ENCODE measurements at places on chromosomes 4 and X. TPM values are rescaled to one million over a fixed set of nuclear protein-coding genes. Genes with fewer than 3 reads are reported as not detected.

Gene PPEF2
- not detected for total RNA-seq

Gene CSN1S1
- not detected for total RNA-seq

Gene ZNF674
- 5.5 TPM for total RNA-seq

Gene ODAPH
- not detected for total RNA-seq

Gene KLKB1
- total RNA-seq: not detected

Gene C1QTNF7
- total RNA-seq: not detected

Gene PPP3CA
- total RNA-seq: 83.9 TPM

Gene SGMS2
- total RNA-seq: 91.5 TPM

Gene SSX3
- not detected for total RNA-seq

Gene RRH
- total RNA-seq: not detected

Gene BGN
- 71.8 TPM for total RNA-seq

Gene SLC6A8
- total RNA-seq: 12.4 TPM

Gene DMP1
- total RNA-seq: not detected

Gene MAGEA10
- not detected for total RNA-seq

Gene AMELX
- total RNA-seq: not detected

Gene LARP1B
- 23.6 TPM for total RNA-seq

Gene ADH7
- total RNA-seq: not detected

Gene S100G
- total RNA-seq: not detected

Gene ERAS
- total RNA-seq: not detected

Gene XAGE1B
- total RNA-seq: not detected

Gene NFKB1
- 37.2 TPM for total RNA-seq

Gene GPRASP3
- total RNA-seq: 3.9 TPM

Gene FRMD7
- total RNA-seq: not detected

Gene RAB9A
- total RNA-seq: 13.4 TPM

Gene FAM9C
- not detected for total RNA-seq

Gene XAGE3
- total RNA-seq: not detected

Gene HSFX4
- not detected for total RNA-seq

Gene BMX
- 119 TPM for total RNA-seq

Gene CHIC1
- total RNA-seq: 11.8 TPM

Gene FUNDC1
- total RNA-seq: 10.8 TPM

Gene SMIM31
- total RNA-seq: not detected

Data from vein endothelial cell (primary cell).